ENCODE measurements at places on chromosomes 12 and 14.

DNA sequence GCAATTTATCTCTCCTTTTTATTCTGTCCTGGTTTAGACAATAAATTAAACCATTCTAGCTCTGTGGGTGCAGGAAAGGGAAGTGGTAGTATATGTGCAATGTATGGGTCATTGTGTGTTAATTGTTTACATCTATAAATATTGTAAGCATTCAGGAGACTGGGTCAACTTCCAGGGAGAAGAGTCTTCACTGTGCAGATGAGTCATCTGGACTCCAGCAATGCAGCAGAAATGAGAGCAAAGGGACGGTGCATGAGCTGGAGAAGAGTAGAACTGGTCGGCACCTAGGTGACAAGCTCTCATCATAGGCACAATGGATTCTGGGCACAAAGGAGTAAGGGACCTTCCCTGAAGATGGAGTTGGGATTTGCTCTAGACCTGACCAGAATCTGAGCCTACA lies 211.1 kb upstream of the DAAM1 start:
- H3K4me3 ChIP-seq: no peak overlapping the region
- H3K4me1 ChIP-seq: no peaks in the 10 kb centered on the region
- no peaks in the 10 kb centered on the region for H3K27me3 ChIP-seq
- H3K27ac ChIP-seq: no peak overlapping the region
- H3K36me3 ChIP-seq: no peaks in the 10 kb centered on the region

DNA sequence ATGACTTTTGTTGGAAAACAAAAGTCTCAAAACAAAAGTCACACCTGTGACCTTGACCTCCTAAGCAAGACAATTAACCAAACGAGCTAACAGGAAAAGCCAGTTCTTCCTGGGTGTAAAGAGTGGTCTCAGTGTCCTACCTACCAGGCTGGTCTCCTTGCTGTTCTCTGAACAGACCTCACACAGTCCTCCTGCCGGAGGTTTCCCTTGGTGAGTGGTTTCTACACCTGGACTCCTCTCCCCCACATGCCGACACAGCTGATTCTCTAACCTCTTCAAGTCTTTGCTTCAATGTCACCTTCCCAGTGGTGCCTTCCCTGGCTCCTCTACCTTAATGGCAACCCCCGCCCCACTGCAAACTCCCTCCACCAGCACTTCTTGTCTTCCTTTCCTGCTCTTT lies 238.6 kb downstream of the ZFP36L1 start:
- H3K27me3 ChIP-seq: no peaks in the 10 kb centered on the region
- H3K36me3 ChIP-seq: no peaks in the 10 kb centered on the region
- H3K4me3 ChIP-seq: no peak overlapping the region
- no peak overlapping the region for H3K27ac ChIP-seq

DNA sequence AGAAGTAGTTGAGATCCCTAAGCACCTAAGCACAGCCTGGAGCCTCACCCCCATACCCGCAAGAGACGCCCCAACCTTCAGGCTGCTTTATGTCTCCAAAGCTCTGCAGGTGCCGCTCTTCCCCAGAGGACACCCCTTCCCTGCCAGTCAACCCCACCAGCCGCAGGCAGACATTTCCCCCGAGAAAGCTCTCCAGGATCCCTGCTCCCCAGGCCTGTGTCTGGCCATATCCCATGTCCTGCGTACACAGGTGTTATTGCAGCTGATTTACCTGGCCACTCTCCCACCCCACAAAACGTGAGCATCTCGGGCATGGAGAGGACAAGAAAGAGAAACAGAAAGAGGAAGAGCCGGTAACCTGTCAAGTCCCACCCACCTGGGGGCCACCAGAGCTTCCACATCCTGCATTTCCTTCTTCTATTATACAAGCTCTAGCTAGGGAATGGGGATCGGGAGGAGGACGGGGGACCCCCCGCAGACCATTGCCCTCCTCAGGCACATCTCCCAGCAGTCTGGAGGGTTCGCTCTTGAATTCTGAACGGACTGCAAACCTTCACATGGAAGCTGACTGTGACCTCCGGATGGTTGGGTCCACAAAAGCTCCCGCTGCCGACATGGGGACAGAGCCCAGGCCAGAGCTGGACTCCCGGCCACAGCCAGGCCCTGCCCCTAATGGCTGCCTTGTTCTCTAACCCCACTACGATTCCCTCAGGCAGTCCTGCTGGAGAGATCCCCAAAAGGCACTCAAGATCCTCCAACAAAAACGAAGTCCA lies 17.6 kb downstream of the CCDC88C start:
- no peaks in the 10 kb centered on the region for H3K36me3 ChIP-seq
- H3K4me1 ChIP-seq: peaks cover 10% of the 10 kb centered on the region
- no peak overlapping the region for H3K4me3 ChIP-seq
- DNase-seq: no peak
- H3K27me3 ChIP-seq: no peaks in the 10 kb centered on the region

DNA sequence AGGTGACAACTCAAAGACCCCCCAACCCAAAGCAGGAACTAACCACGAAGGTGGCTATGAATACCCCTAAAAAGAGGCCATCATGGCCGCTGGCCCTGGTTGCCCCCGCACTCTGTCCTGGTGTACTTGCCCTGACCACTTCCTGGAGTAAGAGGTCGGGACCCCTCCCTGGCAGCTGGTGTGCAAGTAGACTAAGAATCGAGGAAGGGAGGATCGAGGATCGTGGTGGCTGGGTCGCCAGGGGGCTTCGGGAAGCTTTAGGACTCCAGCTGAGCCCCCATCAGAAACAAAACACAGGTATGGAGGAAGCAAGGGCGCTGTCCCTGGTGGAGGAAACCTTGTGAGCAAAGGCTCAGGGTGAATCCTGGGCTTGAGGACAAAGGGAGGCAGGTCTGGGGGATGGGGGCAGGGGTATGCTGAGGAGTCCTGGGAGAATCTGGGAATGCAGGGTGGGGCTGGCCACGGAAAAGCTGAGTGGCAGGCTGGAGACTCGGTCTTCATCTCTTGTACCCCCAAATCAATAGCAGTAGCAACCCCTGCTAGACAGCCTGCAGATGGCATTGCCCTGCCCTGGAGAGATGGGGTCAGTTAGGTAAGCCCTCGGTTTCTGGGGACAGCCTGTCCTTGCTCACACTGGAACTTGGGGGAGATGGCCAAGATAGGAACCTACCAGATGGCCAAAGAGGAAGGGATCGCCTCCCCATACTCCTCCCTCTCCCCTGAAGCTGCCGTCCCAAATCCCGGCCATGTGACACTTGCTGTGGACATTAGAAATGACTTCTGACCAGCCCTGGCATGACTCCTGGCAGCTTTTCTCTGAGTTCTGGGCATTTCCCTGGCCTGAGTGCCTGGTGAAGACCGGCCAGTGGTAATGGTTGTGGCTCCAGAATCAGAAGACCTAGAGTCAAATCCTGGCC lies 45.3 kb upstream of the ESRRB start:
- H3K4me1 ChIP-seq: no peaks in the 10 kb centered on the region
- H3K27me3 ChIP-seq: peaks cover 59% of the 10 kb centered on the region
- DNase-seq: no peak
- no peak overlapping the region for H3K4me3 ChIP-seq

DNA sequence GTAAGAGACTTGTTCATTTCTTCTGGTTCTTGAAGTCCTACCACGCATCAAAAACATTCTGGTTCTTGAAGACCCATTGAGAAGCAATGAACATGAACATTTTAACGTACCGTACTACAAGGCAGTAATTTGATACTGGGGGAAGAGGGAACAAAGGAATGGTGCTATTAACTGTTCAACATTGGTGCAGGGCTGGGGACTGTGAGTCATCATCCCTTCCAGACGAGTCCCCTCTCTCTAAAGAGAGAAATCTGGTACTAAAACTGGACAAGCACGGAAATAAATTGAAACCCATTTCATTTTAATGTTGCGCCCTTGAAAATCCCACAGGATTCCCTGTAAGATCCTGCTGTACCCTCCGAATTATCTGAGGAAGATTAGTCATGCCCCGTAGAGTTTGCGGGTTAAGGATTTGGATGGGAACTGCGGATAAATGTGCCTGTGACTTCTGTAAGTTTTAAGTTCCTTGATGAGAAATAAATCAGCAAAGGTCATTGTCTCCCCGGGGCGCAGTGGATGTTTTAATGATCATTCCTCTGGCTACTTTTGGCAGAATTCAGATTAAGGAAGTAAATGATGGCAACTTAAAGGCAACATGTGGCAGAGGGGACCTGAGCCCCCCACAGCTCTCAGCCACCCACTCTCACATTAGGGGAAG lies 78.6 kb downstream of the KCNK13 start:
- H3K4me1 ChIP-seq: peaks cover 14% of the 10 kb centered on the region
- H3K27me3 ChIP-seq: no peaks in the 10 kb centered on the region
- peak overlapping the region; percentile 51 for H3K27ac ChIP-seq
- DNase-seq: peak; percentile 79
- H3K36me3 ChIP-seq: no peaks in the 10 kb centered on the region

DNA sequence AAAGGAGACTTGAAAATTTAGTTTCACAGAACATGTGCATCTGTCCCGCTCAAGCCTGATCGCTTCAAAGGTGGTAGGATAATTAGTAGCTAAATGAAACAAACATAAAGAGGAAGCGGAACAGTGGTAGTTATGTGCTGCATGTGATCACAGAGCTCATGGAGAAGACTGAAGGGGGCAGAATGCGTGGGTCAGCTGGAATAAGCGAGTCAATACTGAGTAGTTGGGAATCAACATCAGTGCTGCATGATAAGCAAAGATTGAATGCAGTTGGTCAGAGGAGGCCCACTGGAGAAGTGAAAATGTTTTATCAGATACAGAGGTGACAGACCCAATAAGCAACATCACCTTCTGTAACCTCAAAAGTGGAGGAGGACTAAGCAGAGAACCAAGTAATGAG lies 95.1 kb upstream of the RFX4 start:
- no peak overlapping the region for H3K4me3 ChIP-seq
- DNase-seq: no peak
- no peaks in the 10 kb centered on the region for H3K36me3 ChIP-seq
- peaks cover 7% of the 10 kb centered on the region for H3K4me1 ChIP-seq
- no peak overlapping the region for H3K27ac ChIP-seq

- H3K27ac ChIP-seq: no peak overlapping the region
- no peaks in the 10 kb centered on the region for H3K36me3 ChIP-seq
- no peaks in the 10 kb centered on the region for H3K4me1 ChIP-seq
- DNase-seq: no peak
Measured at GRCh38 chr12:21608196-21608595, 3.5 kb upstream of the GYS2 start.

DNA sequence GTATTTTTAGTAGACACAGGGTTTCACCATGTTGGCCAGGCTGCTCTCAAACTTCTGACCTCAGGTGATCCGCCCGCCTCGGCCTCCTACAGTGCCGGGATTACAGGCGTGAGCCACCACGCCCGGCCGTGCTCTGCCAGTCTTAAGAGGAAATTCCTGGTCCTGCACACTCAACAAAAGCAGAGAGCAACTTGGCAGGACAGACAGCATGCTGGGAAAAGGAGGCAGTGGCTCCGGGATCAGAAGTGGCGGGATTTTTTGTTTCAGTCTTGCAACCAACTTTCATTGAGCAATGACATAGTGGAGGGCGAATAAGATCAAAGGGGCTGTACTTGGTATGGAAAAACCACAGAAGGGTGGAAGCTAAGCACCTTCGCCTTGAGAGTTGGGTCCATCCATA lies 2.1 kb downstream of the CKAP4 start:
- H3K4me1 ChIP-seq: peaks cover 14% of the 10 kb centered on the region
- H3K27me3 ChIP-seq: no peaks in the 10 kb centered on the region
- peaks cover 4% of the 10 kb centered on the region for H3K36me3 ChIP-seq
- no peak overlapping the region for H3K27ac ChIP-seq
- peak; percentile 28 for DNase-seq
- peak overlapping the region; percentile 97 for H3K4me3 ChIP-seq

DNA sequence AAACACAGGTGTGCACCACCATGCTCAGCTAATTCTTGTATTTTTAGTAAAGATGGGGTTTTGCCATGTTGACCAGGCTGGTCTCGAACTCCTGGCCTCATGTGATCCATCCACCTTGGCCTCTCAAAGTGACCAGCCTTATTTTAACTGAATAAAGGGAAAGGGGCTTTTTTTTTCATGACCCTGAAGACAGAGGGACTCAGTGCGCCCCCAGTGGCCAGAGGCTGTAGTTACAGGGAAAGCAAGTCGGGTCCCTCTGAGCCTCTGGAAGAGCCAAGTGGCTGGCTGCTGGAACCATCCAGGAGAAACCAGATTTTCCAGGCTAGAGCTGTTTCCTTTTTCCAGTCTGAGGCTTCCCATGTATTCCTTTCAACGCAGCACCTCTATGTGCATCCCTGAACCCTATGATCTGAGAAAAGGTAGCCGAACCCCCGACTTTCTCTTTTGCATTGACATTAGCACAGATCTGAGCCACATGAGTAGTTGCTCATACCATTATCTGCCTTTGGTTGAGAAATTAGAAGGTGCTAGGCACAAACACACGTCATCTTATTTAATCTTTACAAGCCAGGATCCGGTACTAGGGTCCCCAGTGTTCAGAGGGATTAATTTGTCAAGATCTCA lies 342.7 kb downstream of the CACNA1C start:
- no peaks in the 10 kb centered on the region for H3K36me3 ChIP-seq
- peak; percentile 70 for DNase-seq
- no peak overlapping the region for H3K27ac ChIP-seq
- H3K4me1 ChIP-seq: no peaks in the 10 kb centered on the region

- no peak for DNase-seq
- H3K4me1 ChIP-seq: peaks cover 13% of the 10 kb centered on the region
- H3K4me3 ChIP-seq: no peak overlapping the region
- no peaks in the 10 kb centered on the region for H3K36me3 ChIP-seq
- H3K27me3 ChIP-seq: no peaks in the 10 kb centered on the region
Measured at GRCh38 chr12:54704202-54704601, 56.0 kb upstream of the DCD start.

DNA sequence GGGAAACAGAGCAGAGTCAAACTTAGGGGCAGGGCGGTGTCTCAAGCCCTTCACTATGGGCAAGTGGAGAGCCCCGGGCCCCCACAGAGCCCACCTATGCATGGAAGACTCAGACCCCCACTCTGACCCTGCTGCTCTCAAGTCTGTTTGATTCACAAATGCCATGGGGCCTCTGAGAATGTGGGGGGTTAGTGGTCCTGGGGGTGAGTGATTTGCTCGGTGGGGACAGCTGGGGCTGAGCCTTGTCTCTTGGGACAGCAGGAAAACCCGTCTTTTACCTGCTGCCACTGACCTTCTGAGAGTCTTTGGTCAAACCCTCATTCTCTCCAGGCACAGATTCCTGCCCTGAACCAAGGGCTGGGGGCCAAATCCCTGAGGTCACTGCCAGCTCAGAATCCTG lies 201.0 kb upstream of the RTL1 start:
- H3K4me3 ChIP-seq: no peak overlapping the region
- no peaks in the 10 kb centered on the region for H3K36me3 ChIP-seq

DNA sequence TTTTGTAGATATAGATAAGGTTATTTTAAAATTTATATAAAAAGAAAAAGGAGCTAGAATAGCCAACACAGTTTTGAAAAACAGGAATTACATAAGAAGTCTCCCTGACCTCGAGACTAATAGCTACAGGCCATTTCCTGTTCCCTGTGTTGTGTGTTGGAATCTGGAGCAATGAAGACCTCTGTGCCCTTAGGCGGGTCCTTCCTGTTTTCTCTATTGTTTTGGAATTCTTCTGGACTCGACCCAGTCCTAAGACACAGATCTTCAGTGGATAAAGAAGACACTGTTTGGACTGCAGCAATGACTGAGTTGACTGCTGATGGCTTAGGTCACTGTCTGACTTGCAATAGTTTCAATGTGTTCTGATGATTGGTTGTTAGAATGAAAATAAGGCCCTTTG lies 26.2 kb downstream of the SNRPF start:
- DNase-seq: no peak
- no peak overlapping the region for H3K4me3 ChIP-seq
- peaks cover 6% of the 10 kb centered on the region for H3K4me1 ChIP-seq
- H3K27me3 ChIP-seq: no peaks in the 10 kb centered on the region
- H3K36me3 ChIP-seq: no peaks in the 10 kb centered on the region
